ENCODE measurements at places on chromosomes 6 and 20.
A peak's percentile ranks its signal among the peaks of the same experiment; 100 is the strongest.

DNA sequence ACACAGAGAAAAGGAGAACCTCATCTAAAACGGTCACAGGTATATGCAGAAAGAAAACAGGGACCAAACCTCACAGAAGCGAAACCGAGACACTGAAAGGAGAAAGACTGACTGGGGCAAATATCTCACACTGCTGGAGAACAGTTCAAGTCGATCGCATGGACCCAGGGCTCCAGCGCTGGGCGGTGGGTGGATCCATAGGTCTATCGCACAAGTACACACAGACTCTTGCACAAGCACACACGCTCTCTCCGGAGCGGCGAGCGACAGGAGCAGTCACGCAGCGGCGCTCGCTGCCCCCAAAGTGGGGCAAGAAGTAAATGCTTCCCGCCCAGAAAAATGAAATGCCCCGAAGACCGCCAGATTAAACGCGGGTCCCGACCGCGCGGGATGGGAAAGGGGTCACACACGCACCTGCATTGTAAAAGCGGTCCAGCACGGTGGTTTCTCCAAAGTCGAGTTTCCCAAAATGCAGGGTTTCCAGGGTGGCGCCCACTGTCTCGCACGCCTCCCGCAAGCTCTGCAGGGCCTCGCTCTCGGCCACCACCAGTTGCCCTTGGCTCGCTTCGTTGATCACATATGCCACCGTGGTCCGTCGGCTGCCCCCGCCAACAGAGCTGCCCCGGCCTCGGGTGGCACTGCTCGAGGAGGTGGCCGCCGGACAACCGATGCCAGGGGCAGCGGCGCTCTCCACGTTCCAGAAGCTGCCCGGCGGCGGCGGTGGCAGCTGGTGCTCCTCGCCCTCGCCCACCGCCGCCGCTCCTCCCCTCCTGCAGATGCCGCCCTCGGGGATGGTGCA lies 782 bp downstream of the MAP3K5 start:
- no peak for DNase-seq

- DNase-seq: no peak
Observed at GRCh38 chr6:75481936-75482593, 11.5 kb downstream of the FILIP1 start.

DNA sequence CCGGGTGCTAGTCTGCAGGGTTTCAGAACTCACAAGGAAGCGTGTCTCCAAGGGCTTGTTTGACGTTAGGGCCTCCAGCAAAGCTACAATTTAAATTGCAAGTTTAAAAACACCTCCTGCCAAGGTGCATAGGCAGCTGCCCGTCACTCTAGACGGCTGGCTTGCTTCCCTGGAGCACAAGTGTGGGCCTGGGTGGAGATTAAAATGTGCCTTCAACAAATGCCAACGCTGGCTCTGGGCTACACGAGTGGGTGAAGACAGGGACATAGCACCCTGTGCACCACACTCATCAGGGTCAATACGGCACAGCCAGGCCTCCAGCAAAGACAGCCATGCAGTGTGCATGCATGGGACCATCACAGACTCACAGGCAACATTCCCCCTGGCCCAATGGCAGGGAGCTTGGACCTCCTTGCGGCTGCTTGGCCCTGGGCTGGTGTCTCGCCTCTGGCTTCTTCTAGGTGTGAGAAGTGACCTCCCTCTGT lies 48.4 kb upstream of the FRMD1 start:
- DNase-seq: no peak

DNA sequence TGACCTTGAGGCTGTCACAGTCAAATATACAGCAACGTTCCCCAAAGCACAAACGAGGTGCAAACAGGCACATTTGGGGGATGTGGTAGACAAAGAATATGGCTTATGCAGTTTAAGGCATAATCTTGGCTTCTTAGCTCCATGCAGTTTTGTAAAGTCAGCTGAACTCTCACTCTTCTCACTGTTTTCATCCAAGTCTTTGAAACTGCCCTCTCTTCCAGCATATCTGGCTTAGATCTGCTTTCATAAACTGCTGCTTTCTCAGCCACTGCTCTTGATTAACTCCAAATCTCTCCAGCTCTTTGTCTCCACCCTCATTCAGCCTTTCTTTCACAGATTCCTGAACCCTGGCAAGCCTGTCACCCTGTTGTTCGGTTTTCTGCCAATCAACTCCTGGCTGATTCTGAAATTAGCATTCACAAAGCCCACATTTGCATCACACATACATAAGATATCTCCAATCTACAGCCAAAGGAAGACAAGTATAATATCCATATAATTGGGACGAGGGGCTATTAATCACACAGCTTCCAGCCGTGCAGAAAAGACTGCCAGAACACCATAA lies 301.1 kb upstream of the RNF217 start:
- no peak for DNase-seq

GRCh38 chr6:24666641-24667377 lies at the start of the genes ACOT13 and TDP2:
TSS of gene ACOT13 (plus strand) at chr6:24667077. CDS start at chr6:24667264, 187 bp downstream.
TSS of gene TDP2 (minus strand) at chr6:24666899. CDS start at chr6:24666862, 37 bp downstream.
- peak; percentile 63 for DNase-seq

GRCh38 chr6:83169106-83169505 lies 24.0 kb downstream of the PGM3 start:
- DNase-seq: no peak

GRCh38 chr6:14440215-14440910 lies 322.8 kb downstream of the CD83 start:
- no peak for DNase-seq
